Left kidney (tissue), 8 donors: ENCODE measurements at places on chromosomes 6 and 20.

DNA sequence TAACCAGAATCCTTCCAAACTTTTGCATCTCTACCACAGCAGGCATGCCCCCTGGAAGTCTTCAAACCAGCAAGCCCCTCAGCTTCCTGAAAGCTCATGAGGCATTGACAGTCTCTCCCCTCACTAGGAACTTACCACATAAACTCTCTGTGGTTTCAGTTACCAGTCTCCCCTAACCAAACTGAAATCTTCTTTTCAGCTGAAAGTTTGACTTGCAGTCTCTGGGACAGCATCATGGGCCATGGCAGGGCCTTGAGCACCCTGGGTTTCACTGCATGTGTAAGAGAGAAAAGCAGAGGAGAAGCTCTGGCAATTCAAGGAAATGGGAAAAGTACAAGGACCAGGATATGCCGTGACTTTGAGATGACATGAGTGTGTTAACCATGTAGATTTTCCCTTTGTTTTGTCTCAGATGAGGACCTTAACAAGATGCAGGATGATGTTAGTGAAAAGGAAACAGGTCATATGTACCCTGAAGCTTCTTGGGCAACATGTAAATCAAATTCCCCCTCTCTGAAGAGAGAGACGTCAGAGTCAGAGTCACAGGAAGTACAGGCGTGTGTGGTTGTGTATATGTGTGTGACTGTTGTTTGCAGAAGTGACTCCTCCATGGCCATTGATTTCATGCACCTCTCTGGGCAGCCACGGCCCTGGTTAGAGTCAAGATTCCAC lies 106.3 kb downstream of the TNFRSF21 start:
- DNase-seq, result no peak

DNA sequence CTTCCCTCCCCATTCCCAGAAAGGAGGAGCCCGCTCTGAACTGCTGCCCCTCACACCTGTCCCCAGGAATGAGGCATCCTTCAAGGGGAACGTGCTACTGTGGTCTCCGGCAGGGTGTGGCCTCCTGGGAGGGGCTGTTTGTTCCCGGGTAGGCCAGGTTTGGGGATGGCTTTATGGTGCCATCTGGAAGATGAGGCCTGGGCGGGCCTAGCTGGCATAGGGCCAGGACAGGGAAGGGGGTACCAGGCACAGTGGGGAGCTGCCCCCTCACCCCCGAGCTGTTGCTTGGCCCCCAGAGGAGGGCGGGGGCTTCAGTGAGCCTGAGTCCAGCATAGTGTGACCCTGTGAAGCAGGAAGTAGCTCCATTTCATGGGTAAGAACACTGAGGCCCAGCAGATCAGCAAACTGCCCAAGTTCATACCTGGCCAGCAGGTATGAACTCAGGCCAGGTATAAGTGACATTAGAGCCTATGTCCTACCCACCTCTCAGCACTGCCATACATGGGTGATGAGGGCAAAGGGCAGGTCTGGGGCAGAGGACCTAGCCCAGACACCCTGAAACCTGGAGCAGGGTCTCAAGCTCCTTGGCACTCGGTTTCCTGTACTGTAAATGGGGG lies 17.5 kb upstream of the SPDEF start:
- no peak for DNase-seq

- DNase-seq, result peak; percentile 36
Measured at GRCh38 chr20:19407736-19408135, 195.3 kb downstream of the SLC24A3 start.

DNA sequence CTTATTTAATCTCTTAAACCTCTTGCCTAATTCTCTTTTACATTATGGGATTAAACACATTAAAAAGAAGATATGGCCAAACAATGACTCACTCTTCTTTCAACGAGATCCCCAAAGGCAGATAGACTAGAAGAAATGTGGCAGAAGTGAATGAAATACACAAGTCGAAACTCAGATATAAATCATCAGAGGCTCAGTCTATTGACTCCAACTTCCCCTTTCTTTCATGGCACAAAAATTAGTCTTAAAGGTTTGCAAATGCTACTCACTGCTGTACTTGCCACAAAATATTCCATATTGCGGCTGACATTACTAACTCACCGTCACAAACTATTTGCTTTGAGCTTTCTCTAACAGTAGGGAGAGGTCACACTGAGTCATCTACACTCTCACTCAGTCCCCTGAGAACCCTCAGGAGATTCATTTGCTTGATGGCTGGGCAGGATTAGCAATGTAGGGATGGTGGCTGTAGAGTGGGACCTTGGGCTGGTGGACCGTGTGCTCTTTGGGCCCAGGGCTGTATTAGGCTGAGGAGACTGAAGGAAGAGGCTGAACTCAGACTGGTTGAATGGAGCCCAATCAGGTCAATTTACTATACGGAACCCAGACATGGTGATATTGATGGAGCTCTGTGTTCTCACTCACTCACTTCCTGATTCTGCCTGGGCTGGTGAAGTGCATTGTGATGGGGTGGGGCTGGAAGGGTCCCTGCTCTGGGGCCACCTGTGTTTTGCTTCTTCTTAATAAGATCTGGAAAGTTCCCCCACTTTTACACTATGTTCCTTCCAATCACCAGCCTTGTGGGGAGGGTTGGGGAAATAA lies 42.8 kb upstream of the UBR2 start:
- DNase-seq, result no peak

GRCh38 chr20:10478205-10478604 lies 43.1 kb downstream of the SLX4IP start:
- no peak for DNase-seq

DNA sequence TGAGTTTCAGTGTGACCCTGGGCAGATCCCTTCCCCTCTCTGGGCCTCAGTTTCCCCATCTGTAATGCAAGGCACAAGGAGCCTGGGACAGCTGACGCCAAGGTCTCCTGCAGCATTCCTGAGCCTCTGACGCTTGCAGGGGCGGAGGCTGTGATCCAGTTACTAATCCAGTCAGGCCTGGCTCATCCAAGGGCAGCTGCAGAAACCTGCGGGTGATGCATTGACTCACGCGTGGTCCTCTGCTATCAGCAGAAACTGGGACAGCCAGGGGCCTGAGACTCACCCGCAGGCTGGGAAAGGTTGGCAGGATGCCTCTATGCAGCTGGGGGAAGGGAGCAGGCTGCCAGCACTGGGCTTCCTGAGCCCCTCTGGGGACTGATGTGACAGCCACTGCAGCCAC lies 65.0 kb upstream of the SIRPA start:
- no peak for DNase-seq

DNA sequence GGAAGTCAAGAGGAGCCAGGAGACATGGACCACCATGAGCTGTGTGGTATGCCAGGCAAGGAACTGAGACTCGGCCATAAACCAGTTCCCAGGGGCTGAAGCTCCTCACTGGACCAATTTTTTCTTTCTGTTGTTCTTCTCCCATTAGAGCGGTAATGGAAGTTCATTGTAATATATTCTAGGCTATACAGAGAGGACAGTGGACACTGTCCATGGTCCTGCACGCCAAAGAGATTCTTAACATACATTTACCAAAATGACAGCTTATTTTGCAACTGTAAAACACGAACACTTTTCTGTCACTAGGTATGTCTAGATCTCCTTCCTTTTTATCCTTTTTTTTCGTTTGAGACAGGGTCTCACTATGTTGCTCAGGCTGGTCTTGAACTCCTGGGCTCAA lies 13.1 kb upstream of the DSN1 start:
- no peak for DNase-seq

GRCh38 chr6:13767121-13767808 lies 47.1 kb downstream of the MCUR1 start:
- DNase-seq, result peak; percentile 55

DNA sequence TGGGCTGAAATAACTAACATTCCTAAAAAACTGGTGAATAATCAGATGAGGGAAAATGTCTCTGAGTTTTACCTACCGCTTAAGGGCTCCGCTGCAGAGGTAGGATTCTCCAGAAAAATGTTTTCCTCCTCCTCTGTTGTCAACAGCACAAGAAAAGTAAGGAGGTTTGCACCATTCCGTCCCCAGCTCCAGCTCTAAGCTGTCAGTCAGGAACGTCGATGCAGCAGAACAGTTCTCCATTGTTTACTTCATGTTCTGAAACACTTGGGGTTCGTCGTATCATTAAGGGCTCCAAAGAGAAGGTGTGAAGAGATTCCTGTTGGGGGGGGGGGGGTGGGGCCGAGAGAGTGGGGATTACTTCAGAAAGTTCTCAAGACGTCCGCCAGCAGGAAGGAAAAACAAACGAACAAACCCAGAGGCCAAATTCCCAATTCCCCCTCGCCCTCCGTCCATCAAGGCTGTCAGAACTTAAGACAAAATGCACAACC lies 734 bp downstream of the MMS22L start:
- no peak for DNase-seq

DNA sequence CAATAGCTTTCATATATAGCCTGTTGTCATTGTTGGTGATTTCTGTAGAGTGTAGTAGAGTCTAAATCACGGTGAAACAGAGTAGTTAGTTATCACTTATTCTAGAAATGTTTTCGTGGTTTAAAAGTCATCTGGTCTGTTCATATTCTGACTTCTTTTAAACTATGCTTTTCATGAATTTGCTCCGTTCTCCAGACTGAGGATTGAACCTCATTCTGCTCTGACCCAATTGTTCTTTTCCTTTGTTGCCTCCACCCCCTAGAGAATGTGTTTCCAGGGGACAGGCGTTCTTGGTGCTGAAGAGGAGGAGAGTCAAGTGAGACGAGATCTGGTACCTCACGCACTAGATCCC lies 748 bp upstream of the ZNF292 start:
- DNase-seq, result peak; percentile 65

GRCh38 chr6:26092443-26092842 lies 5.2 kb downstream of the HFE start:
- no peak for DNase-seq

GRCh38 chr20:5751856-5752255 lies 1.7 kb downstream of the SHLD1 start:
- DNase-seq, result no peak

GRCh38 chr20:40241596-40242343 lies 447.3 kb downstream of the MAFB start:
- DNase-seq, result no peak
